ENCODE measurements at places on chromosomes 7 and 10.

GRCh38 chr7:107613948-107614347 is 33.9 kb downstream of the BCAP29 start:
- no peak for DNase-seq

DNA sequence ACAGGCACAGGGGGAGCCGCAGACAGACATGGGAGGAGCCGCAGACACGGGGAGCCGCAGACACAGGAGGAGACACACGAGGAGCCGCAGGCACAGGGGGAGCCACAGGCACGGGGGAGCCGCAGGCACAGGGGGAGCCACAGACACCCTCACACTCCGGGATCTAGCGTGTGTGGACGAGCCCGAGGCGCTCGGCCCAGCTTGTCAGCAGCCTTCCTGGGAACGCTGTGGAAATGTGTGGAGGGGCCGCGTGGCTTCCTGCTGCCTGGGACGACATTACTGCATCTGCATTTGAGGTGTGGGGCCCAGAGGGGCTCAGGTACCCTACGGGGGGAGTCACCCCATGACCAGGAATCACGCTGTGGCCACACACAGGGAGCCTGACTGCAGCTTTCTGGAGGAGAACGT is 313.2 kb downstream of the PTPRN2 start:
- DNase-seq: no peak

- DNase-seq: no peak
These were observed 175.0 kb downstream of the CTNNA3 start for GRCh38 chr10:67520924-67521520.

DNA sequence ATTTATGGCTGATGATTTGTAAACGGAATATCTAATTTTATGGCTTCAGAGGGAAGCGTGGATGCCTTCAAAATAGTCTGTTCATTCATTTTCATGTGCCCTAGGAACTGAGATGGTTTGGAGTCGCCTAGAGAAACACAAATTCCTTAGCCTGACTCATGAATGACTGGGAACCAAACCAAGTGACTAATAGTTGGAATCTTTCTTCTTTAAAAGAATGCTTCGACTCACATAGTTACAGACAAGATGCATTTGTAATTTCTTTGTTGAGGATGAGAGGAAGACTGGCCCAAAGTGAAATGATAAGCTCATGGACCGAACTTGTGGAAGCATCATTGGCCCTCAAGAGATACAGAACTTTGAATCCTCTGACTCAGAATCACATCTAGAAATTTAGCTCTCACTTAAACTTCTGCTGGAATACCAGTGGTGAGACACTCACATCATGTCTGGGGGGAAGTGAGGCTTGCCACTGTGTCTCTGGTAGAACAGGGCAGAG is 1107.2 kb downstream of the NRG3 start:
- no peak for DNase-seq

DNA sequence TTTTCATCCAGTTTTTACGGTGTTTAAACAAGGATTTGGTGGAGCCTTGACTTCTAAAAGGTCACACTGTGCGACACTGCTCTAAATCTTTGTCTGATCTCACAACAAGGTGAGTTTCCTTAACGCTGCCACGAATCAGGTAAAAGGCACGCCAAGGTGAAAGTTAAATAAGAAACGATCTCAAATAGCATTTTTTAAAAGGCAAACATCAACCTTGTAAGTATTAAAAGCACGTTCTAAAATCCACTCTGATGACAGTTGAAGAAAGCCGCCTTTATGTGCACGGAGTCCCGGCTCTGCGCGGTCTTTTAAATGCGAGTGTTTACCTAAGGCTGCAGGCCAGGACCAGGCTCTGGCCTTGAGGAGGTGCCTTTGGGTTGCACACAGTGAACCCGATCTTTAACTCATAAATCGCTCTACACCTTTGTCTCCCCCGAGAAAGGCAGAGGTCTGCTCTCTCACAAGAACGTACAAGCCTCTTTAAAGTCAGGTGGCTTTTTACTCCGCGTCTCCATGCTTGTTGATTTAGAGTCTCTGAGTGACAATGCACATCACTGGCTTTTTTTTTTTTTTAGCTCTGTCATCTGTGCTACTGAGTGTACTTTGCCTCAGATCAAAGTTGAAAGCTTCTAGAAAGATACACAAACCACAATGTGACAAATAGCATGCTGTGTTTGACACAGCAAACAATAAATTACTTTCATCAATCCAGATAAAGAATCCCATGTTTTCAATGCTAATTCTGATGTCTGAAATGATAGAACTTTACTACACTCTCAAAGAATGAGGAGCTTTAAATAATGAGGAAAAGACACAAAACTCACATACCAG is 25.9 kb upstream of the RNF32 start:
- no peak for DNase-seq

- DNase-seq: peak; percentile 68
These were observed 16.1 kb upstream of the IMPDH1 start for GRCh38 chr7:128425850-128426249.

- DNase-seq: no peak
These were observed 103.5 kb downstream of the RAB18 start for GRCh38 chr10:27607591-27607990.

DNA sequence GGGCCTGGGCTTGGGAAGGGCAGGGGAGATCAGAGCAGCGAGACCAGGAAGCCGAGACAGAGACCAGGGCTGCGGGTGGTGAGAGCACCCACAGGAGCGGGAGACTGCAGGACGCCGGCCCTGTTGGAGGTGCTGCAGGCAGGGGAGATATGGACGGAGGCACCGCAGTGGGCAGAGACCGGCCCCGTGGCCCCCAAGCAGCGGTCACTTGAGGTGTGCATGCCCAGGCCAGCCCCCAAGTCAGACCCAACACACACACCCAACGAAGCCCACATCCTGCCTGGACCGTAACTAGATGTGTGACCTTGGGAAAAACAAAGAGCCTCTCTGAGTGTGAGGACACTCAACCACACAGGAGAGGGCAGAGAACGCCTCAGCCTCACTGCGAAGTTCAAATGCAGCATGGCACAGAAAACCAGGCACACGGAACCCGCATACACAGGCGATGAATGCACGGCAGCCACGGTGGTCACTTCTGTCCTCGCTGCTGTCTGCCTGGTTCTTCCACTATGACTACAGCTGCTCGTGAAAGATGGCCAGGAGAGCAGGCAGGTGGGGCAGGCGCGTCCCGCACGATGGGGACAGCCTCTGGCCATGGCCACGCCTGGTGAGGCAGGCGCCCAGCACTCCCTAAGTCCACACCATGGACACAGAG is 214.7 kb downstream of the MAD1L1 start:
- no peak for DNase-seq
